ENCODE measurements at places on chromosomes 11 and 22.

- no peak for DNase-seq
Observed at GRCh38 chr11:14930369-14930768, 38.3 kb upstream of the CYP2R1 start.

DNA sequence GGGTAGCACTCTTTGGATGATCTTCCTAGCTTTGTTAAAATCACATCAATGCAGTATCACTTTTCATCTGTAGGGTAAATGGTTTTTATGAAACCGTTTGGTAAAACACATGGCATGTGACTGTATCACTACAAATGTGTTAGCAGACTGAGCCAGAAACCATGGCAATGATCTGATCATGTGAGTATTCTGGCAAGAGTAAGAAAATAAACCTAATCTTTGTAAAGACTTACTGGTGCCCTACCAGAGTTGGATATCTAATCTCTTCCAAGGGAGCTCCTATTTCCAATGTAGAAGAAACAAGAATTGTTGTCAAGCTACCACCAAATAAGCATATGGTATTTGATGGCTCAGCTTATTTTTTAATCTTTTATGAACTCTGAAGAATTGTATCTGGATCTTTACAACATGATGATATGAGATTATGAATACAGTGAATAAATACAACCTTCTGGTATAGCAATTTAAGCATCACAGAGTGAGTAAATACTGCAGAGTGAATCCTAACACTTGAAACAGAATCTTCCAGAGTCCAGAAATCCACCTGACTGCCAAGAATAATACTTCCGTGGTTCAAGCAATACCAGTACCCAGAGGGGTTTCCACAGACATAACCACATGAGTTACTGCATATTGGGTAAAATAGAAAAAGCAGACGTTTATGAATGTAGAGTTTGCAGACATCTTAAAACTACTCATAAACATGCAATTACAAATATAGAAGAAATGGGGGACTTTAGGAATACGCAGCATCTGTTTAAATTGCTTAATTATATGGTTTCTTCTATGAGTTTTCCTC lies 238.8 kb downstream of the TTC28 start:
- peak; percentile 7 for DNase-seq

GRCh38 chr11:17294033-17294432 lies 17.5 kb downstream of the NUCB2 start:
- no peak for DNase-seq

GRCh38 chr11:102437727-102438126 lies 14.8 kb downstream of the TMEM123 start:
- DNase-seq, result no peak

DNA sequence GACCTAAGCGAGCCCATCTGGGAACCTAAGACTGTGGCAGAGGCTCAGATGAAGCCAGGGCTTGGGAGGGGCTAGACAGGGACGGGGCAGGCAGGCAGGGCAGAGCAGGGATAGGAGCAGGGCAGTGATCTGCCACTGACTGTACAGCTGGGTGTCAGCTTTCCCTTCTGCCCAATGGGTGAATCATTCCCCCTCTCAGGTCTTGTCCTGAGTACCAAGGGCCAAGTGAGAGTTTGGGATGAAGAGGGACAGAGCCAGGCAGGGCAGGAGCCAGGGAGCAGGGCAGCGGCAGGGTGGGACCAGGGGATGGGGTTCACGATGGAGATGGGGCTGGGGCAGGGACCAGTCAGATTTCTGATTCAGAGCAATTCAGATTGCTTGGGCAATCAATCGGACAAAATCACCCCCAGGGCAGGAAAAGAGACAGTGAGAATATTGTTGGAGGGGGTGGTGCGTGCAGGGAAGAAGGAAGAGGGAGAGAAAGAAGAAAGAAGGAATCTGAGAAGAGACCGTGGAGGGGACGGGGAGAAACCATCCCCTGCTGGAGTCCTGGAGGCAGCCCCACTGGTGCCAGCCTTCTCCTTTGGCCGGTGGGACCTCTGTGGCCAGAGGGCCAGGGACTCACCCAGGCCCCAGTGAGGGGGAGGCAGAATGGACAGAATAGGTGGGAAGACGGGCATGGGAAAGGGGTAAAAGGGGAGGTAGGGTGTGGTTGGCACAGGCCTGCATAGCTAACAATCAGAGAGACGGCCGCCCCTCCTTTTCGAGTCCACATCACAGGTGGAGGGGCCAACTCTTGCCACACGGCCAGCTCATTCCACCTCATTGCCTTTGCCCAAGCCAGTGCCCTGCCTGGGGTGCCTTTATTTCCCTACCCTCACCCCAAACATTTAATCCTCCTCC lies 47.2 kb downstream of the CYTH4 start:
- no peak for DNase-seq

DNA sequence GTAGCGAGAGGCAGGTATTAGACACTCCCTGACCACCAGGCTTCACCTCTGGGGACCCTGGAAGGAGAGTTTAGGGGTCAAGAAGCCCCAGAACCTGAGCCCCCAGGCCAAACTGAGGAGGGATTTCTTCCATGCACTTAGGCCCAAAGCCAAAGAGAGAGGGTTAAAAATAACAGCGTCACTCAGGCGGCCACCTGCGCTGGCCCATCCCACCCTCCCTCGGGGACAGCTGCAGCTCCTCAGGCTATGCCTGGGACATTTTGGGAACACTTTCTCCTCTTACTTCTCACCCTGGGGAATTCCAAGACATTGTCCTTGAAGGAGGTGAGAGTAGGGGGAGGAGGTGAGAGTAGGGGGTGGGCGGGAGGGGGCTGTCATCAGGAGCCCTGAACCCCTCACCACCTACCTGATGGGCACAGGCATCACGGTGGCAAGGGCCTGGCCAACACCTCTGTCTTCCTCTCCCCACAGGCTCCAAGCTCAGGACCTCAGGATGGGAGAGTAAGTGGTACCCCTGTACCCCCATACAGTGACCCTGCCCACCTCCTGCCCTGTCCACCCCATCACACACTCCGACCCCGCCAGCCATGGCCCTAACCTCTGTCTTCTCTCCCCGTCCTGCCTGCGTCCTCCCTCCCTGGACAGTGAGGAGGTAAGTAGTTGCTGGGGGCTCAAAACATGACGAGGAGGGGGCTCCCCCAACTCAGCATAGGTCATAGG lies 583 bp downstream of the TNNI2 start:
- DNase-seq, result no peak

- DNase-seq, result no peak
Observed at GRCh38 chr11:35375332-35376117, 43.8 kb downstream of the SLC1A2 start.

DNA sequence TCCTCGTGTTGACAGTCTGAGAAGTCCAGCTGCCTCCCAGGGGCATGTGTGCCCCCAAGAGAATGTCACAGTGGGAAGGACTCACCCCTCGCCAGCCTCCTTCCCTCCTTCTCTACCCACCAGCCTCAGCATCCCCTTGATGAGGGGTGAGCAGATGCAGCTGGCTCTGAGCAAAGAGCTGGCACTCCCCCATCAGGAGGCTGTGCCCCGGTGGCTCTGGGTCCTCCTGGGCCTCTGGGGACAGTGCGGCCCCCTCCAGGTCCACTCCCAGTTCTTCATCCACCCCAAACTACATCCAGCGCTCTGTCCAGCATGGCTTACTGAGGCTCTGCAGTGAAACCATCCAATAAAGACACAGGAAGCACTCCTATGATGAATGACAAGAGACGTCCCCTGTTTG lies 210.4 kb downstream of the BRD1 start:
- no peak for DNase-seq

DNA sequence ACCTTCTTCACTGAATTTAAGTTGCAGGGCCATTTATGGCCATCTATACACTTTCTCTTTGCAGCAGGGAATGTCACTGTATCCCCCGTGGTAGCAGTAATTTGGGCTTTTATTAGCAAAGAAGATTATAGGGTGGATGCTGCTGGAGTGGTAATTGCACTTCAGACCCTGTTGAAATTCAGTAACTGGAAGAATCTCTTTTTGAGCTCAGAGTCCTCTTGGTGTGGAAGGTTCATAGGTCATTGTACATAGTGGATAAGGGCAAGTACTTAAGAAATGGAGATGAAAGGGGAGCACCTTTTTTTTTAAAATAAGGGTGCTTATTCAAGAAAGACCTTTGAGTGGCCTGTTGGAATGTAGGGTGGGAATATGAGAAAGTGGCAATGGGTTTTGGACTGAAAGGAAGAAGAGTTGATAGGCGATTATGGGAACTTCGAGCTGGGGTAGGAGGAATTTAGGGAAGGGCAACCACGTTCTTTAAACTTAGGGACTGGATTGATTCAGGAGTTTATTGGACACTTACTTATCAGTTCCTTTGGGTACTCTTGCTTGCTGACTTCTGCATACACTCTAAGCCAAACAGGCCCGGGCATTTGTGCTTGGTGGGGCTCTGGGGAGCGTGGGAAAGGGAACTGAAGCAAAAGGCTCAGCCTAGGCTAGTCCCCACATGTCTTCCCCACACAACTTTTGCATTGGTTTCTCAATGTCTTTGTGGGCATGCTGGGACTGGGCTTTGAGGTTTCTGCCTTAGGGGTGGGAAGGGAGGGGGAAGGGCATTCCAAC lies 26.5 kb downstream of the CTNND1 start:
- no peak for DNase-seq

DNA sequence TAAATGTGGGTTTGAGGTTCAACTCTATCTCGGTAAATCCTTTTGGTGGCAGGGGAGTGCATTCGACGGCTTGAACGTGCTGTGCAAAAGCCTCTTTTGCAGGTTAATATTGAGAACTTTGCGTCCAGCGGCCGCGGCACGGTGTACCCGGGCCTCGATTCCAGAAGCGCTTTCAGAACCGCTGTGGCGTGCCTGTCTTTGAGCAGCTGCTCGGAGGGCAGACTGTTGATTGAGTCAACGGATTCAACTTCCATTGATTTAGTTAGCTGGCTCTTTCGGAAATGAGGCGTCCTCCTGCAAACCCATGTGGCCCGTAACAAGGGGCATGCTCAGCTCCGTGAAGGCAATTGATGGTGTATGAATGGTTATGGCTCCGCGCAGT lies 1247.8 kb downstream of the BRD1 start:
- no peak for DNase-seq

DNA sequence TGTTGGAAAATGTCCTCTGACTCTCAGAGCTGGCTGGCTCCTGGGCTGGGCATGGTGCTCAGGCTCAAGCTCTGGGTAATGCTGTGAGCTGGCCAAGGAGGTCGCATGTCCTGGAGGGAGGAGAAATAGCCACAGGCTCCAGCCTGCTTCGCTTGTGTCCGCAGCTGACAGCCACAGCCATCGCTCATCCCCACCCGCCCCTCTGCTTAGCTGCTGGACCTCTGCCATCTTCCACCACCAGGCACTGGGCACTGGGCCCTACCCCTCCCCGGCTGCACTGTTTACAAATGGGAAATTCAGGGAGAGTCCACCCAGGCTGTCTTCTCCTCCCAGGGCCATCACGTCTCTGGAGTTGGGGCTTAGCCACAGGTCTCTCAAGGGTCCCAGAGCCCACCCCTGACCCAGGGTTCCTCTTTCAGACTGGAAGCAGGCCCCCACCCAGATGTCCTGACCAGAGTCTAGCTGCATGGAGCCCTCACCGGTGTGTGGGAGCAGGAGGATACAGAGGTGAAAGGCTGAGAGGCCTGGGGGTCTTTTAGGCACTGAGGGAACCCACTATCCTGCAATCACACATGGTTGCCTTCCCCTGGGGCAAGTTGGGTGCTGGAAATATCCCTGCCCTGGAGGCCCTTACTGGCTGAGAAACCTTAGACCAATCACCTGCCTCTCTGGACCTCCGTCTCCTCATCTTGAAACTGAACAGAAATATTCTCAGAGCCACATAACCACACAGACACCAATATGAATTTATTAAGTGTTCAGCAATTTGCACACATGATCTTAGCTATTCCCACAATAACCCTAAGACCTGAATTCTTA lies 62.7 kb downstream of the CD82 start:
- peak; percentile 96 for DNase-seq
